ENCODE measurements at places on chromosomes 1 and 21. TPM values are rescaled to one million over a fixed set of nuclear protein-coding genes. Genes with fewer than 3 reads are reported as not detected.

DNA sequence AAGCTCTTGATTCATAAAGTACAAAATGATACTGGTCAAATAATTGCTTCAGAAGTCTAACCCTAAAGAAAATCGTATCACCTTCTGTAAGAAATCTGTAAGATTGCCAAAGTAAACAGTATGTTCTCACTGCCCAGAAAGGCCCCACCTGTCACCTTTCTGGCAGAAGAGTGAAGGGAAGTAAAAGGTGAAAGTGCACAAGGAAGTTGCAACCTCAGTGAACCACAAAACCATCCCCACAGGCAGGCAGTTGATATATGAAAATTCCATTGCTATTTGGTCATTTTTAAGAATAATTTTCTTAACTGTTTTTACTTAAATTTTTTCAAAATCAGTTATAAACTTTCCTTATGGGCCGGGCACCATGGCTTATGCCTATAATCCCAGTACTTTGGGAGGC lies 48.5 kb upstream of the FBXO28 start:
- no peak for DNase-seq

The LY9 gene
- 11.0 TPM for total RNA-seq

- DNase-seq, result no peak
Observed at GRCh38 chr1:59680044-59680443, 134.7 kb upstream of the HOOK1 start.

- DNase-seq, result no peak
Observed at GRCh38 chr1:28395181-28395580, 25.6 kb downstream of the PHACTR4 start.

Data from activated CD4-positive, alpha-beta T cell treated with anti-CD3 and anti-CD28 coated beads for 36 hours (primary cell).